ENCODE measurements at places on chromosomes 5 and 9. TPM values are rescaled to one million over a fixed set of nuclear protein-coding genes. Genes with fewer than 3 reads are reported as not detected.

IFNA2 gene
- not detected for total RNA-seq

ZNF462 gene
- total RNA-seq, result 38.8 TPM

UGCG gene
- 28.6 TPM for total RNA-seq

OGN gene
- total RNA-seq, result 15.2 TPM

FABP6 gene
- not detected for total RNA-seq

MEIKIN gene
- not detected for total RNA-seq

MELK gene
- 0.13 TPM for total RNA-seq

FSTL4 gene
- not detected for total RNA-seq

PDZD2 gene
- total RNA-seq, result 67.1 TPM

CDKN2B gene
- total RNA-seq, result 3.6 TPM

PCDHGA8 gene
- 14.0 TPM for total RNA-seq

LCNL1 gene
- 5.9 TPM for total RNA-seq

QSOX2 gene
- 7.2 TPM for total RNA-seq

ADRB2 gene
- 2.6 TPM for total RNA-seq

TMC1 gene
- total RNA-seq, result 0.27 TPM

COL23A1 gene
- total RNA-seq, result 16.5 TPM

PTGR1 gene
- 42.0 TPM for total RNA-seq

DBN1 gene
- total RNA-seq, result 27.5 TPM

SLC6A19 gene
- total RNA-seq, result 0.05 TPM
